ENCODE measurements at places on chromosomes 3 and 15. TPM values are rescaled to one million over a fixed set of nuclear protein-coding genes. Genes with fewer than 3 reads are reported as not detected.

COL6A5 gene
- not detected for total RNA-seq

HMG20A gene
- 51.9 TPM for total RNA-seq

BDH1 gene
- total RNA-seq: 60.9 TPM

PSTPIP1 gene
- total RNA-seq: 29.3 TPM

OR5K2 gene
- not detected for total RNA-seq

DNA sequence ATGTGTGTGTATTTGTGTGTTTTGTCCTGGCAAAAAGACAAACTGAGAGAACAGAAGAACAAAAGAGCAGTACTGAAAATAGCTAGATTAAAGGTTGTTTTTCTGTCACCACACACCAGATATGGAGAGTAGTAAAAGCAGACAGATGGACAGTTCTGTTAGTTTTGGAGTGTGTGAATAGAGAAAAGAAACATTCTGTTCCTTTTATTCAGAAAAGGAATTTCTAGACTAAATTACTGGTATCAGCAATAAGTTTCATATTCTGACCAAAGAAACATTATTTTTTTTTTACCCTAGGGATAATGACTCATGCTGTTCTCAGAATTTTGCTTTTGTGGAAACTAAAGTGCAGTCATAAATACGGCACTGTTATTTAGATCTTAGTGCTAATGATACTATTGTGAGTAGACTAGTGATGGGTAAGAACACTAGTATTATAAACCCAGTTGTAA is 32.9 kb downstream of the PIK3CA start:
- DNase-seq: no peak

GRCh38 chr3:62638316-62638715 is 236.9 kb downstream of the CADPS start:
- DNase-seq: no peak

- DNase-seq: no peak
These were observed 28.5 kb downstream of the KLHDC8B start for GRCh38 chr3:49199900-49200281.

GRCh38 chr3:183319371-183319770 is 66.3 kb downstream of the B3GNT5 start:
- no peak for DNase-seq

DNA sequence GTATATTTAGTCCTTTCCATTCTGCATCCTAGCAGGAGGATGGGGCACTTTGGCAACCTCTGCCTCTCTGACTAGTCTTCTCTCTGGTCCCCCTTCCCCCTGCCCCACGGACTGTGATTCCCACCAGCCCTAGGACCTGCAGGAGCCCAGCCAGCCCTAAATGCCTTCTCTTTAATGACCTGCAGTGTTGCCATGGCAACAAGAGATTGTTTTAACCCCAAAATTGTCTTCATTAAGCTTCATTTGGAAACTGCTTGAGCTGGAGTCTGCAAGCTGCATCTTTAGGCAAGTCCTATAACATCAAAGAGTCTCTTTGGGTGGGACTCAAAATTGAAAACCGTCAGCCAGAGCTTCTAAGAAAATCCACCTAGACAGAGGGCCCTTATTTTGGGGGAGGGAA is 59.7 kb upstream of the ANKRD34C start:
- no peak for DNase-seq

DNA sequence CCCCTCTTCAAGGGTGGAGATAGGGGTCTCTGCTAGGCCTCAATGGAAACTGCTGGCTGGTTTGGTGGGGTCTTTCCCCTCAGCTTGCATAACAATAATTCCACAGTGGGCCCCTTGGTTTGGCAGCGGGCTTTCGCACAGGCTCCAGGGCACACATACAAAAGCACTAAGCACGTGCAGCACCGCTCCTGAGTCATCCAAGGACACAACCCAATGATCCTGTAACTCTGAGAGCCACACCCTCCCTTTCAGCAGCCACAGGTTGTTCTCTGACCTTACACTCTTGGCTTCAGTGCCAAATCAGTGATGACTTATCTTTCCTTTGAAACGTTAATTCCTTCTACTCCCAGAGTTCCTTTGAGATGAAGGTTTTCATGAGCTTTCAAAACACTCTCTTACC is 41.7 kb downstream of the DAPK2 start:
- no peak for DNase-seq

GRCh38 chr15:69666921-69667811 is 214.5 kb downstream of the RPLP1 start:
- peak; percentile 89 for DNase-seq
